ENCODE measurements at places on chromosomes 16 and 17.
A peak's percentile ranks its signal among the peaks of the same experiment; 100 is the strongest.

DNA sequence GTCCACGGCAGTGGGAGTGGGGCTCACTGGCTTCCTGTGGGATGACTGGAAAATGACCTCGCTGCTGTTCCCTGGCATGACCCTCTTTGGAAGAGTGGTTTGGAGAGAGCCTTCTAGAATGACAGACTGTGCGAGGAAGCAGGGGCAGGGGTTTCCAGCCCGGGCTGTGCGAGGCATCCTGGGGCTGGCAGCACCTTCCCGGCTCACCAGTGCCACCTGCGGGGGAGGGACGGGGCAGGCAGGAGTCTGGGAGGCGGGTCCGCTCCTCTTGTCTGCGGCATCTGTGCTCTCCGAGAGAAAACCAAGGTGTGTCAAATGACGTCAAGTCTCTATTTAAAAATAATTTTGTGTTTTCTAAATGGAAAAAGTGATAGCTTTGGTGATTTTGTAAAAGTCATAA lies 7.8 kb upstream of the RNF213 start:
- peak; percentile 71 for DNase-seq

DNA sequence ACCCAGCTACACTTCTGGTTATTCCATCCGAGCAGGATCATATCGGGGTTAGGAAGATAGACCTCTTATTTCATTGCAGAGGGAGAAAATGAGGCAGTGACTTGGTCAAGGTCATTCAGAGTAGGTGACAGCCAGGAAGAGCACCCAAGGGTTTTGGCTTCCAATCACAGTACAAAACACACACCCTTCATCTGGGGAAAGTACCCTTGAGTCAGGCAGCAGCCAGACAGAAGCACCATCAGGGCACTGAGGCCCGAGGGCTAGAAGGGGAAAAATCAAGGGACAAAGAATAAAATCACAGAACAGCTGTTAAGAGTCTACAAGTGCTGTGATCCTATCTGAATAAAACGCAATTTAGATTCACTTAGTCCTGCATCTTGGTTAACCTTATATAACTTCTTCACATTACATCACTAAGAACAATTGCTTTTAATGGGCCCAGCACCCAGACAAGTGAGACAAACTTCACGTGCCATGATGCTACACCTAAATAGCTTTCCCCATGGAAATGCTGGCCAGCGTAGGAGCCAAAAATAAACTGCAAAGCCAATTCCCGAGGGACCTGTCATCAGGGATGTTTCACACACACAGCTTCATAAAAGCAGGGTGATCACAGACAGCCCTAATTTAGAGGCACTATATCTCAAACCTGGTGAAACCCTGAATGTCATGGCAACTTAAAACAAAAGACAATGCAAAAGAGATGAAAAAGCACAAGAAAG lies 4.9 kb downstream of the UBE2O start:
- no peak for DNase-seq

DNA sequence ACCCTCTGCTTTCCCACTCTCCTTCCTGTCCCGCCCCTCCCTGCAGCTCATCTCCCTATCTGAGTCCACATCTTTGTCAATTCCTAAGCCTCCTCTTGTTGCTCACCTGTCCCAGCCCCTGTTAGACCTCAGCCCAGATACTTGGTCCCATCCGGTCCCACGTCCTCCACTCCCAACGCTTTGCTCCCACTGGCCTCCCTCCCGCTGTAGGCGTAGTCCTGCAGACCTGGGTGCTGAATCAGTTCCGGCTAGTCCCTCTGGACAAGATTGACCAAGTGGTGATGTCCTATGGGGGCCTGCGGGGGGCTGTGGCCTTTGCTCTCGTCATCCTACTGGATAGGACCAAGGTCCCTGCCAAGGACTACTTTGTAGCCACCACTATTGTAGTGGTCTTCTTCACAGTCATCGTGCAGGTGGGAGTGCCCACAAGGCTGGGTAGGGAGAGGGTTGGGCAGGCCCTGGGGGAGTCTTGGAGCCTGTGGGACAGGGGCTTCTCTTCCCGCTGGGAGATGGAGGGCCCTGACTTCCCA lies 8.0 kb downstream of the SLC9A5 start:
- no peak for DNase-seq

DNA sequence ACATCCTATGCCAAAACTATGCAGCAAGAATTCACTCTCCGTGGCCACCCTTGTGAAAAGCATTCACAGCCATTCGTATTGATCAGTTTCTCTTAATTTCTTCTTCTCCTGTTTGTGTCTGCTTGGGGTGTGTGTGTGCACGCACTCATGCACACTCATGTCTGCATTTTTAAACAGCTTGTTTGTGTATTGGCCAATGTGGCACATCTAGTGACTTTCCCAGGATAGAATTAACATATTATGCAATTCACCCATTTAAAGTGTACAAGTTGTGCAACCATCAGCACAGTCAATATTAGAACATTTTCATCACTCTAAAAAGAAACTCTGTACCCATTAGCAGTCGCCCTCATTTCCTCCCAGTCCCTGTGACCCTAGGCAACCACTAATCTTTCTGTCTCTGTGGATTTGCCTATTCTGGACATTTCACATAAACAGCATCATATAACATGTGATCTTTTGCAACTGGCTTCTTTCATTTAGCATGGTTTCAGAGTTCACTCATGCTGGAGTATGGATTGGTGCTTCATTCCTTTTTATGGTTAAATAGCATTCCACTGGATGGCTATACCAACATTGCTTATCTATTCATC lies 20.1 kb downstream of the IRX3 start:
- DNase-seq = no peak

DNA sequence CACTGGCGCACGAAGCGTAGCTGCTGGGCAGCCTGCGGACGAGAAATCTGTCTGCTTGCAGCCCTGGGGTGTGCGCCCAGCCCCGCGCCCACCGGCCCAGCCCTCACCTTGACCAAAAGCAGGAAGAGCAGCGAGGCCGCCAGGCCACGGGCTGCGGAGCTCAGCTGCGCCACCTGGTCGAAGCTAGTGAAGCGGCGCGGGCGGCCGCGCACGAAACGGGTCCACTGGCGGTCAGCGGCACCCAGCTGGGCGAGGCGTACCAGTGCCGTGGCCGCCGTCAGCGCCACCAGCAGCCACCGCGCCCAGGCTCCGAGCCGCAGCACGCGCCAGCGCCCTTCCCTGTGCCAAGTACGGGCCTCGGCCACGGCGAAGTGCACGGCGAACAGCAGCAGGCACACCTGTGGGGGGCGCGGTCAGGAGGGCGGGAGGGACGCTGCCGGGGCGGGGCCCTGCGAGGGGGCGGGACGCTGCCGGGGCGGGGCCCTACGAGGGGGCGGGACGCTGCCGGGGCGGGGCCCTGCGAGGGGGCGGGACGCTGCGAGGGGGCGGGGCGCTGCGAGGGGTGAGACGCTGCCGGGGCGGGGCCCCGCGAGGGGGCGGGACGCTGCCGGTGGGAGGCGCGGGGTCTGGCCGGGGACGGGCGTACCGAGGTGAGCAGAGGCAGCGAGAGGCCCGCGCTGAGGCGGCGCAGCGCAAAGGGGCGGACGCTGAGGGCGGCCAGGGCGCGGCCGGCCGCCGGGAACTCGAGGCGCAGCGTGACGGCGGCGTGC lies 43.2 kb downstream of the TSC2 start:
- DNase-seq = no peak

DNA sequence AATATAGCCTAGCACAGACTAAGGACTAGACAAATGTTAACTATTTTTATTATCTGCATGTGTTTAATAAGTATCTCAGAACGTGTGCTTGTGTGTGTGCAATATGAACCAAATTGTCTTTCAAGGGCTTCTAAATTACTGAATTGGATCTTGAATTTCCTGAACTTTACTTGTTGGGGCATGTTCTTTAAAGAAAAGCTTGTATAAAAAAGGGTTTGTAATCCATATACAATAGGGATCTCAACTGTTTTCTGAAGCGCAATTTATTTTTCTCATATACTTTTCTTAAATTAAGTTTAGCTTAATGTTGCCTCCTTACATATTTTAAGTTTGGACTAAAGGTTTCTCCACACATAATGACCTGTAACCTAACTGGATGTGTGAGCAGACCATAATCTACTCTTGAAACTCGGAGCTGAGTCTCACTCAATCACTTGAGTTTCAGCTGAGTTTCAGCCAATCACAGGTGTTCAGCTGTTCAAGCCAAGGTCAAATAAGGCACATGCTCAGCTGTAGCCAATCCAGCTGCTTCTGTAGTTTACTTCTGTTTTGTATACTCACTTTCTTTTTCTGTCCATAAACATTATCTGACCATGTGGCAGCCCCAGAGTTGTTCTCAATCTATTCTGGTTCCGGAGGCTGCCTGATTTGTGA lies 72.3 kb downstream of the CDK5R1 start:
- DNase-seq = no peak

- no peak for DNase-seq
Observed at GRCh38 chr17:17732444-17732843, 51.2 kb downstream of the RAI1 start.

DNA sequence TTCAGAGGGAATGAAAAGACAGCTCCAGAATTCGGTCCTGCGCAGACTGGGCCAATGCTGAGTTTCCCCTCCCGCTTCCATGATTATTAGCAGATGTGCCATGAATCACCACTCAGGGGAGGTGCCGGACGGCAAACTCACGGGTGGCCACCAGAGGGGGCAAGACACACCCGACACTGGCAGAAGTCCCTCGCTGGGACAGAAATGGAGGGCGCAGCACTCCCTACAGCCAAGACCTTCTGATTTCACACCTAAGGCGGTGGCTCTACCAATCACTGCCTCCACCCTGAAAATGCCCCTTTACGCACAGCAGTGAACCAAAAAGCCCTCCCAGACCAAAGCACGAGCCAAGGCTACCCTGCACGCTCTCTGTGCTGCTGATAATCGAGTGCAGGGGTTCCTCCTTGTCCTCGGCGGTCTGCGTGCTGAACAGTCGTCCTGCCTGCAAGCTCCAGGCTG lies 26.8 kb downstream of the TRAP1 start:
- DNase-seq = peak; percentile 67

DNA sequence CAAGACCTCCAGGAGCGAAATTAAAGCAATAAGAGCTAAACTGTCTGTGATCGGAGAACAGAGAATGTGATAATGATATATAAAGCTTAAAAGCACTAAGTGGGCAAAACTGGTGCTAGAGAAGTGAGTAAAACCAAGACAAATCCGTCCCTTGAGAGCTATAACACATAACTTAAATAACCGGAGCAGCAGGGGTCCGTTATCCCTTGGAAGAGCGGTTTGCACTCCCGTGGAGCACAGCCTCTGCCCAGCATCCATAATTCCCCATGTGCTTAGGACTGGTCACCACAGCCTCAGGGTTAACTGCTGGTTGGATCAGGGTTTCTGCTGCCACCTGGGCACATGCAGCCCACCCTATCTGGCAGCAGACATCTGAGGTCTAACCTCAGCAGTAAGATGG lies 489.0 kb downstream of the NPIPA7 start:
- DNase-seq = no peak

- DNase-seq = no peak
Observed at GRCh38 chr17:15298176-15298575, 33.0 kb upstream of the PMP22 start.

DNA sequence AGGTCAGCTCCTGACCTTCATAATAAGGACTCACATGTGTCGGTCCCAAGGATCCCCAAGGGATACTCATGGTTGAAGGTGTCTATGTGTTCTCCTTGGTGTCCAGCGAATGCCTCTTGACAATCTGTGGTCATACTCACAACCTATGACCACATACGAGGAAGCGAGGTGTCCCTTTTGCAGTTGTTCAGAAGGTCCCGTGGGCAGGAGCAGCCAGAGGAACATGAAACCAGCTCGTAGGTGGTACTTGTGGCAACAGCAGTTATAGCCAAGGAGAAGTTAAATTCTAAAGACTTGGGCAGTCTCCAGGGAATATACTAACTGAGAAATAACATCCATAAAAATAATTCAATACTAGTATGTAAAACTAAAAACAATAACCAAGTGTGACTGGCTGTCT lies 685.3 kb downstream of the WWOX start:
- DNase-seq = no peak

GRCh38 chr17:6623941-6624340 lies 16.6 kb downstream of the KIAA0753 start:
- no peak for DNase-seq

- no peak for DNase-seq
Observed at GRCh38 chr16:48862087-48862532, 252.1 kb upstream of the N4BP1 start.

DNA sequence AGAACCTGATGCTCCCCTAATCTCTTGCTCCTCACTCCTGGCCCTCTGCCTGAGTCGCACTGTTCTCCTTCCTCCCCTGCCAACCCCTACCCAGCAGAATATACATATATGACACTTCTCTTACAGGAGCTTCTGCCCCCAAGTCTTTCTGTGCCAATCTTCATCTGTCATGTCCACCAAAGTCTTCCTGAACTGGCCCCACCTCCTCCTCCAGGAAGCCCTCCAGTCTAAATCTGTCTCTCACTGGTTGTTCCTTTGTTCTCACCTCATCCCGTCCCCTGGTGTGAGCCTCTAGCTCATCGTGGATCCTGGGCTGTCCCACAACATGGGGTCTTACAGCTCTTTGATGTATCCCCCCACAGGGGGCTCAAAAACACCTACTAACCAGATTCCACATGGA lies 8.3 kb downstream of the CRHR1 start:
- no peak for DNase-seq

- no peak for DNase-seq
Observed at GRCh38 chr17:62866471-62866870, 58.4 kb upstream of the MARCHF10 start.

GRCh38 chr16:65490286-65490685 lies 368.4 kb upstream of the CDH11 start:
- no peak for DNase-seq

DNA sequence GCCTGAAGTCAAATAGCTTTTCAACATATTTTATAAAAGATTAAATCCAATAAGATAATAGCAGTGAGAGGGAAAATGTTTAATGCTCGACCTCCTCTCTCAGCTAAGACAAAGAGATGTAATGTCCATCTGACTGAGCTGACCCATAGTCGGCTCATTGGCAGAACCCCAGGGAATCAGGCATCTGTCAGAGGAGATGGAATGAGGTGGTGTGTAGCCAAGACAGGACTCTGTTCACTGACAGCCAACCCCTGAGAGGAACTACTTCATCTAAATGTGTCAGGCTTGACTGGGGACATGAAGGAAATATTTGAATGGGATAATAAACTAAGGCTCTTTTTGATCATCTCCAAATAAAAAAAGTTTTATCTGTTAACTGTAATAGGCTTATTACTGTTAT lies 188.0 kb downstream of the CDH11 start:
- no peak for DNase-seq

- DNase-seq = no peak
Observed at GRCh38 chr16:28556914-28557320, 3.2 kb downstream of the SGF29 start.

- DNase-seq = peak; percentile 4
Observed at GRCh38 chr17:14359163-14360020, 58.5 kb downstream of the HS3ST3B1 start.

GRCh38 chr17:63075969-63076368 lies 109.9 kb downstream of the TANC2 start:
- DNase-seq = no peak

GRCh38 chr16:939311-939710 lies 31.5 kb downstream of the LMF1 start:
- DNase-seq = no peak

- DNase-seq = no peak
Observed at GRCh38 chr17:66632731-66633130, 202.2 kb upstream of the CACNG5 start.

- no peak for DNase-seq
Observed at GRCh38 chr17:75365009-75365930, 40.2 kb downstream of the GRB2 start.

- no peak for DNase-seq
Observed at GRCh38 chr17:43135454-43135819, 10.3 kb upstream of the BRCA1 start.

- no peak for DNase-seq
Observed at GRCh38 chr17:80213643-80213975, 6.5 kb downstream of the SGSH start.

- no peak for DNase-seq
Observed at GRCh38 chr17:27906623-27907022, 13.5 kb upstream of the LYRM9 start.
